Testis (tissue), 5 donors: ENCODE measurements at places on chromosomes 3 and 15. TPM values are rescaled to one million over a fixed set of nuclear protein-coding genes. Genes with fewer than 3 reads are reported as not detected.

TRAK1 gene
- polyA plus RNA-seq, result 32.0 TPM

NME9 gene
- polyA plus RNA-seq, result 11.5 TPM

GOLGA6D gene
- polyA plus RNA-seq, result 13.3 TPM

OIP5 gene
- 44.8 TPM for polyA plus RNA-seq

FBXO40 gene
- polyA plus RNA-seq, result 0.61 TPM

GOLGA8Q gene
- 10.4 TPM for polyA plus RNA-seq

OSTN gene
- 0.16 TPM for polyA plus RNA-seq

ZNF445 gene
- 8.5 TPM for polyA plus RNA-seq
